ENCODE measurements at places on chromosomes 1 and 21.

DNA sequence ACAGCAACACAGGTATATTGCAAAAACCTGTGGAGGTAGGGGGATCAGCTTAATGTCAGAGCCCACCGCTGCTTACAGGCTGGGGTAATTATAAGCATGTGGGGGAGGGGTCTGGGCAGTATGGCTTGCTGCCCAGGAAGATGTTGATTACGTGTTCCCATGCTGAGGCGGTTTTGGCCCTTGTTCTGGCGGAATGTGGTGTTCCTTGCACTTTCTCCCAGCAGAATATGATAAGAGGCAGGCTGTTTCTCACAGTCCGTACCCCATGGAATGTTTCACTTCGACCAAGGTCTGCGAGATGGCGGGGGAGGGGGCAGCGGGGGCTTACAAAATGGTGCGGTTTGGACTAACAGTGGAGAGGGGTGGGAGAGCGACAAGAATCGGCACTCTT is 9.8 kb upstream of the HPCAL4 start:
- no peak for DNase-seq

GRCh38 chr1:96370757-96371156 is 350.8 kb upstream of the PTBP2 start:
- DNase-seq, result no peak

GRCh38 chr1:101259744-101260148 is 22.9 kb downstream of the S1PR1 start:
- no peak for DNase-seq

DNA sequence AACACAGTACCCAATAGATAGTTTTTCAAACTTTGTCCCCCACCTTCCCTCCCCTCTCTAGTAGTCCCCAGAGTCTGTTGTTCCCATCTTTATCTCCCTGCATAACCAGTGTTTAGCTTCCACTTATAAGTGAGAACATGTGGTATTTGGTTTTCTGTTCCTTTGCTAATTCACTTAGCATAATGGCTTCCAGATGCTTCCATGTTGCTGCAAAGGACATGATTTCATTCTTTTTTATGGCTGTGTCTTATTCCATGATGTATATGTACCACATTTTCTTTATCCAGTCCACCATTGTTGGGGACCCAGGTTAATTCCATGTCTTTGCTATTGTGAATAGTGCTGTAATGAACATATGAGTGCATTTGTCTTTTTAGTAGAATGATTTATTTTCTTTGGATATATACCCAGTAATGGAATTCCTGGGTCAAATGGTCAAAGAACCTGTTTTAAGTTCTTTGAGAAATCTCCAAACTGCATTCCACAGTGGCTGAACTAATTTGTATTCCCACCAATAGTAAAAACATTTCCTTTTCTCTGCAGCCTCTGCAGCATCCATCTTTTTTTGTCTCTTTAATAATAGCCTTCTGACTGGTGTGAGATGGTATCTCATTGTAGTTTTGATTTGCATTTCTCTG is 126.0 kb downstream of the AK5 start:
- no peak for DNase-seq

DNA sequence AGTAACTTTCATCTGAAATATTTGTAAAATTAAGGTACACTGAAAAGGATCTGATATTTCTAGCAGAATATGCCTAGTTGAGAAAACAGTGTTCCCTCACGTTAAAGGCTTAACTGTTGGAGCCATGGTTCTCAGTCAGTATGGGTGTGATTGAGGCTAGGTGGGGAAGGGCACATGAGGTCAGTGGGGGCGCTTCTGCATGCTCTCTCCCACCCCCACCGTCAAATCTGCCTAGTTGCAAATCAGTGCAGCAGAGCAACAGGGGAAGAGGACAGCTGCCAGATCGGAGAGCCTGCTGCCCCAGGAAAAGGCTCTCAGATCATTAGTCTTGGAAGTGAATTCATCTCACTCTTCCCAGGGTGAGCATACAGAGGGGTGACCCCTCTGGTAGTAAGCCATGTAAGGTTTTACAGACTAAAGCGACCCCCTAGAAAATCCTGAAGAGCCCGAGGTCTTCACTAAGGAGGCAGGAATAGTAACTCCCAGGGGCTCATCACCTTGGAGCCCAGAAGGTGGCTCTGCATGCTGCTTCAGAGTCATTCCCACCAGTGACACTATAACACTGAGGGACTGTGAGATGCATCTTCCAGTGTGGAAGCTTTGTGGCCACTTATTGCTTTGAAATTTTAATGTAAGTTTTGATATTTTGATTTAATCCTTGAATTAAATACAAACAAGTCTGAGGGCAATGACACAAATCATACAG is 83.1 kb upstream of the BARHL2 start:
- DNase-seq, result no peak

- DNase-seq, result no peak
Measured at GRCh38 chr1:174032671-174033222, 10.6 kb upstream of the RC3H1 start.

DNA sequence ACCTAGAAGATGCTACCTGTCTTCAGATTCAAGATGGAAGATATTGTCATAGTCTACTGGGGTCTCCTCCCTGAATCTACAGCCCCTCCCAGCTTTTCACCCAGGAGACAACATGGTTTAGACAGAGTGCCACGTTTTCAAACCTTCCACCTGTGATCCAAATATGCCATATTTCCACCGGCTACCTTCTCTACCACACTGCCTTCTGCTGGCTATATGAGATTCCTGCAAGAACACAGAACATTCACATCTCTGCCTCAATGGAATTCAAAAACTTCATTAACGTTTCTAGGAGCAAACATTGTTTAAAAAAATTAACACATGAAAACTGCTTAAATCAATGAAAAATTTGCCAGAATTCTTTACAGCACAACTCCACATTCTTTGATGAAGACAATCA is 12.9 kb upstream of the LELP1 start:
- DNase-seq, result no peak

DNA sequence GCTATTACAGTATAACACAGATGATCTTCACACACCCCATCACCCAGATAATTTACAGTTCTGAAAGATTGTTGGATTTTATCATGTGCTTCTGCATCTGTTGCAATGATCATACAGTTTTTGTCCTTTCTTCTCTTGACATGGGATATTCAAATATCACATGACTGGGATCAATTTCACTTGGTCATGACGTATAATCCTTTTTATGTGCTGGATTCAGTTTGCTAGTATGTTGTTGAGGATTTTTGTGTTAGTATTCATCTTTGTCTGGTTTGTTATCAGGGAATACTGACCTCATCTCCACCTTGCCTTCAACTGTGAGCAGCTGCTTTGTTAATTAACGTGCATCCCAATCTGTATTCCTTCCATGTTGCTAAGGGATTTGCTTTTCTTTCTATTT is 44.7 kb upstream of the DISC1 start:
- DNase-seq, result no peak

- DNase-seq, result no peak
Measured at GRCh38 chr1:243407284-243408018, 151.6 kb downstream of the SDCCAG8 start.

DNA sequence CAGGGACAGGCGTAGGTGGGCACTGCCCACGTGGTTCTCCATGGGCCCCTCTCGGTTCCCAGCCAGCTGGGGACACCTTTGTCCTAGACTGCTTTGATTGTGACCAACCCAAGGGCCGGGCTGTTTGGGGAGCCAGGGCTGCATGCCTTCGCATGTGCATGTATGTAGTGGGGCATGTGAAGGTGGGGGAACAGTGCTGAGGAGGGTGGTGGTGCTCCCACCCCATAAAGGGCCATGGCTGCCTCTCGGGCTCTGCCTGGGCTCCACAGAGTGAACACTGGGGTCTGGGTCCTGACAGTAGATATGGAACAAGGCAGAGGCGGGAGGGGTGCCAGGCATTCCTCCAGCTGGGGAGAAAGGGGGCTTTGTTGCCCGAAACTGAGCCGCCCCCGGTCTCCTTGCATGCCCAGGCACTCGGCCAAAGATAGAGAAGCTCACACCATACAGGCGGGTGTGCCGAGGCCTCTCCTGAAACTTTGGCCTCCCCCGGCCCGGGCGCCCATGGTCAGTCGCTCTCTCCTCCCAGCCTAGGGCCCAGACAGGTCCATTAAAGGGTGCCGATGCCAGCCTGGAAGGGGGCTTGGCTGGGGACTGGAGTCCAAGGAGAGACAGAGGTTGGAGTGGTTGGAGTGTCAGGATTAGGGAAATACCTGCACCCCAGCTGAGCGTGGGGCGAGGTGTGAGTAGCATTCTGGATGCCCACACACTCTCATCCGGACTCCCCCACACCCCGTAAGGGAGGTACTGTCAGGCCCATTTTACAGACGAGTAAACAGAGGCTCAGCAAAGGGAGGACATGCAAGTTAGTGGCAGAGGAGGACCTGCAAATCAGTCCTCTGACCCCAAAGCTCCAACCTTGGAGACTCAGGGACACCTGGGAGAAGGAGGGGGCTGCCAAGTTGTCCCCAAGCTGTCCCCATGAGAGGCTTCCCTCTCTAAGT is 41.1 kb downstream of the EPHA2 start:
- no peak for DNase-seq

DNA sequence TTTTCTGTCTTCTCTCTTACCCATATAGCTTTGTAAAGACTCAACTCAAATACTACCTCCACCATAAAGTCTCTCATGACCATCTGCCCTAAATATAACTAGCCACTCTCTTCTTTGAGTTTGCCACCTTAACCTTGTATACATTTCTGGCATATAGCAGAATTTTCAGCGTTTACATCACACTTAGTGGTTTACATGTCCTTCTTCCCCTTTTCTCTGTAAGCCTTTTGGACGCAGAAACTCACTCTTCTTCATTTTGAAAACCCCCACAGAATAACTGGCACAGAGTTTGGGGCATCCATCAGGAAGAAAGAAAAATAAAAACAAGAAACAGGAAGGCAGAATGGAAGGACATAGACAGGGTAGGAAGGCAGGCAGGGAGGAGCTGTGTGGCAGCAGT is 131.8 kb upstream of the DUSP10 start:
- DNase-seq, result no peak

- DNase-seq, result no peak
Measured at GRCh38 chr1:89887713-89888112, 66.9 kb downstream of the LRRC8D start.

- no peak for DNase-seq
Measured at GRCh38 chr1:197235355-197235754, 32.7 kb upstream of the CRB1 start.

- DNase-seq, result no peak
Measured at GRCh38 chr1:94332952-94333351, 85.2 kb upstream of the ABCD3 start.

DNA sequence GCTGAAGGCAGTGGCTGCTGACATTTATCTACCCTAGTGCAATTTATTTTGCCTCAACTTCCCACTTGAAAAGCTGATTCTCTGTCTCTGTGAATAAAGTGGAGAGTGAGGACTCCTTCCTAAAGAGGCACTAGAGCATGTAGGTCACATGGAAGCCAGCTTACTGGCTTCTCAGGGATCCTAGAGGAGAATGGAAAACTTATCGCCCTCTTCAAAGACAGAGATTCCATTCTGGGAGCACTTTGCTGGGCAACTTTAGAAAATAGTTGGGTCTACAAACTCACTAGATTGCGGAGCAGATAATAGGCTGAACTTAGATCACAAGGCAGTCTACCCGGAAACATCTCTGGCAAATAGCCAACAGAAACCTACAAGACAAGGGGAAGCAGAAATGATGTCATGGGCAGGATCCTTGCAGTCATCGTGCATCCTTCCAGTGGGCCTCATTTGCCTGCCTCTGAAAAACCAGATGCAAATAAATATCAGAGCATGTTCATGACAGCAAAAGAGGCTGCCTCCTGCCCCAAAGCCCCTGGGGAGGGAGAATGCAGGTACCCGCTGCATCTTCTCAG is 104.8 kb upstream of the BARHL2 start:
- no peak for DNase-seq

Data from effector CD4-positive, alpha-beta T cell (primary cell).